ENCODE measurements at places on chromosomes 1 and 21.
A peak's percentile ranks its signal among the peaks of the same experiment; 100 is the strongest.

GRCh38 chr1:11806307-11806936 is 431 bp downstream of the CLCN6 start:
- DNase-seq, result peak; percentile 27

GRCh38 chr1:159999204-159999603 is 32.6 kb downstream of the PIGM start:
- no peak for DNase-seq

DNA sequence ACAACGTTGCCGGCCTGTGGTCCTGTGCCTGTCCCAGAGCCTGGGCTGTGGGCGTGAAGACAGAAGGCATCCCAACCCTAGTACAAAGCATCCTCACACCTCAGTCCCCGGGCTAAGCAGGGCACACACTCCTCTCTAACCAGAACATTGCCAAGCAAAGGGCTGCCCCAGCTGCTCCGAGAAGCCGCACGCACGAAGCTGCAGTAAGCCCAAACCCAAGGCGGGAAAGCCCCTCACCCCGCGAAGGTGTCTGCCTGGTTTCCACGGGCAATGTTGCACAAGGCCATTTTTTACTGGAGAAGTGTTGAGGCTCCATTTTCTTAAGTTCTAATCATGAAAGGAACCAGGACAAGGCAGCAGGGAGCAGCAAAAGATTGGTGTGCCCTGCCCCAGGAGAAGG is 519.0 kb downstream of the NPHP4 start:
- DNase-seq, result no peak

- no peak for DNase-seq
These were observed 45.2 kb downstream of the MEF2D start for GRCh38 chr1:156455362-156455761.

- DNase-seq, result no peak
These were observed 590.4 kb upstream of the PLXNA2 start for GRCh38 chr1:208834381-208835096.

DNA sequence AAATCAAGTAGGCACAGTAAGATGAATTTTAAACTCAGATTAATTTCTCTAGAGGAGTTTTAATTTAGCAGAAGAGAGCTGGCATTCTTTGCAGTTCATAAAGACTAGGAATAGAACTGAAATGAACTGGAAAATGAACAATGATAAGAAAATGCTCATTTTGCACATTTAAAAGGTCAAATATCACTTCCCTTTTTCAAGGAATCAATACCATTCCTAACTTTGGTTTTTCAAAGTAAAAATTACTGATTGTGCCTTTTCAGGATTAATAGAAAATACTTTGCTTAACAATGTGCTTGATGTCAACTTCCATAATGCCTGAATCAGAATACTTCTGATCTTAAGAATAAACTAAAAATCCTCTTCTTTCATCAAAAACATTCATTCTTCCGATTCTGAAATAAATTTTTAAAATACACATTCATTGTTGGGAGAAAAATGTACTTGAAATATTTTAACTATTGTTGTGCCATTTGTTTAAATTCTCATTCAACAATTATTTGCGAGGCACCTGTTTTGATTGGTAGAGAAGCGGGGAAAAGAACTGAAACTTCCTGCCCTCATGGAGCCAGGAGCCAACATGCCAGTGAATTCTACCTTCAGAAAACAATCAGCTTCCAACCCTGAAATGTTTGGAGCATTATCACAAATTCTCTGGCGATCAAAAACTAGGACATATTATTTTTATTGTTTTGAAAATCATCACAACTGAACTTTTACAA is 2.1 kb downstream of the SCAF4 start:
- DNase-seq, result no peak

GRCh38 chr1:2350501-2350900 is 40.9 kb downstream of the MORN1 start:
- no peak for DNase-seq

DNA sequence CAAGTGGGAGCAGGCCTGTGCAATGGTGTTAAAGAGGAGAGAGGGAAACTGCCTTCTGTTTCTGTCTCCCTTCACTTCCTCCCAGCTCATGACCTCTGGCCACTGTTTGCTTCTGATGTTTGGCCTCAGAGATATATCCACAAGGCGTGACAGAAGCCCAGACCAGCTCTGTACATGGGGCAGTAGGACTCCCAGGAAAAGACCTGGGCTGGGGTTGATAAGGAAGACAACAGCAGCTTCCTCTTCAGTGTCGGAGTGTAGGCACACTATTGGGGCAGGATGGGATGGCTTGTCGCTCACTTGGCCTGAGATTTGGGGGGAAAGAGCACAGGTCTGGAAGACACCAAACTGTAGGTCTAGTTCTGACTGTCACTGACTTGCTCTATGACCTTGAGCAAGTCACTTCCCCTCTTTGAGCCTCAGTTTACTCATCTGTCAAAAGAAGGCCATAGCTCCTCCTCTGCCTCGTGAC is 67.8 kb upstream of the KLHDC7A start:
- no peak for DNase-seq

DNA sequence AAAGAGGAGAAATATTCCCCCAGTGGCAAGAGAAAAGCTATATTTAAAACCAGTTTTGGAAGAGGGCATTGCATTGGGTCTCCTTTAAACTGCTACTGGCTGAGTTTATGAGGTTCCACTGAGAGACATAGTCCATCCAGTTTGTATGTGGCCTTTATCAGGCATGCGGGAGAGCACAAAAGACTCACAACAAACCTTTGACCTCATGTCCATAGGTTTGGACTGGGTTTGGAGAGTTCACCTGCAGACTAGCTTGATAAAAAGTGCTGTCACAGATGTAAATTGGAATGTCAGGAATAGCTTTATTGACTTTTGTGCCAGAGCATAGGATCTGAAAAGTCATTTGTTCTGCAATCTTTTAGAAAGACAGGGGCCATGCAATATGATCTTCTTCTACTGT is 131.0 kb upstream of the NRIP1 start:
- DNase-seq, result no peak

- no peak for DNase-seq
These were observed 67.3 kb upstream of the MAP10 start for GRCh38 chr1:232737917-232738316.

DNA sequence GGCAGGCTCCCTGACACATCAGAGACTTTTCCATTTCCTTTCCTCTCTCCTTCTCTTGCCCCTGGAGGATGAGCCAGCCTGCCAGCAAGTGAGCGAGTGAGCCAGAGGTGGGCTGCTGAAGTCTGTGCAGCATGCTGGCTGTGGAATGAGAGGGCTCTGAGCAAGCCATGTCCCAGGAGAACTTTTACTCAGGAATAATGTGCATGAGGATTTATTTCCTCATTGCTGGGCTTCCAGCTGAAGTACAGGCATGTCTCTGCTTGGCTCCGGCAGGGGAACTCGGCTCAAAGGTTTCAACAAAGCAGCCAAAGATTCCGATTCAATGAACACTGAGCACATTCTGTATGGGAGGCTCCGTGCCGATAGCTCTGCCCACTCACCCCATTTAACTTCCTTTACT is 43.7 kb downstream of the UBIAD1 start:
- DNase-seq, result no peak

DNA sequence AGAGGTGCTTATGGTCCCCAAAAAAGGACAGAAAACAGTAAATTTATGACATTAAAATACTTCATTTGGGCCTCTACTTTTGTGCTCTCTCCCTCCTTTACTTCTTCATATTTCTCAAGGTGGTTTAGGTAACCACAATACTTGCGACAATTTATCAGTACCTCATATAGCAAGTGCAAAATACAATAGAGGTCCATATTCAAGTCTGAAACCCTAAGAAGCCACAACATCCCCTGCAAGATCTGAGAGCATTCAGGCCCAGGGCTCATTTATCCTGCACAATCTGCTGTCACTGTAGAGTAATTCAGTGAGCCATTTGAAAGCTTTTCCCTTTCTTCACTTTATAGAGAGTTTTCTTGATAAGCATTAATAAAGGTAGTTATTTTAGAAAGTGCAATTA is 24.2 kb upstream of the ATP6V1G3 start:
- DNase-seq, result no peak

DNA sequence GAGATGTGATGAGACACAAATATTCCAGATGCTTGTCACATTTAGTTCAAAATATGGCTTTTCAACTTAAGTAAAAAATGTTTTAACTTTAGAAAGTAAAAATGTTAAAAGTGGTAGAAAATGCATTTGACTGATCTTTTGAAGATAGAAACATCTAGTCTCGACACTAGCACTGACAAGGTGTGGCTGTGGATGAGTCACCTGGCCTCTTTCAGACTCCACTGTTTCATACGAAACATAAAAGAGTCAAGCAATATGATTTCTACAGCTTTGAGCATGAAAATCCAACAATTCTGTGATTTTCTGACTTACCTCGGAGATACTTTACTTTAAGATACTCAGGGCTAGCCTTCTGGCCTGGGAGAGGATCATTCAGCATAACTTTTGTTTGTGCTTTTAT is 47.7 kb downstream of the TTC13 start:
- no peak for DNase-seq

DNA sequence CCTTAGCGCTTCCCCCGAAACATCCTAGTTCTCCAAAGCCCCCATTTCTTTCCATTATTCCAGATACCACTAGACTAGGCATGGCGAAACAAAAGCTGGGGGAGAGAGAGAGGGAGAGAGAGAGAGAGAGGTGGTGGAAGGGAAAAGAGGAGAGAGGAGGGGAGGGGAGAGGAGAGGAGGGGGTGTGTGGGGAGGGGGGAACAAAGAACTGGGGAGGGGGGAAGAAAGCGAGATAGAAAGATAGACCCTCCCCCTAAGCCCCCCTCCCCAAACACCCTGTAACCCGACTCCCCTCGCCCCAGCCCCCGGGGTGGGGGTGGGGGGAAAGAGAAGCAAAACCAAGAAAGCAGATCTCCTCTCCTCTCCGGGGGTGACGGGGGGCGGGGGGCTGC is 352 bp downstream of the MEX3A start:
- no peak for DNase-seq

- no peak for DNase-seq
These were observed 15.9 kb downstream of the RCAN1 start for GRCh38 chr21:34598931-34599400.

DNA sequence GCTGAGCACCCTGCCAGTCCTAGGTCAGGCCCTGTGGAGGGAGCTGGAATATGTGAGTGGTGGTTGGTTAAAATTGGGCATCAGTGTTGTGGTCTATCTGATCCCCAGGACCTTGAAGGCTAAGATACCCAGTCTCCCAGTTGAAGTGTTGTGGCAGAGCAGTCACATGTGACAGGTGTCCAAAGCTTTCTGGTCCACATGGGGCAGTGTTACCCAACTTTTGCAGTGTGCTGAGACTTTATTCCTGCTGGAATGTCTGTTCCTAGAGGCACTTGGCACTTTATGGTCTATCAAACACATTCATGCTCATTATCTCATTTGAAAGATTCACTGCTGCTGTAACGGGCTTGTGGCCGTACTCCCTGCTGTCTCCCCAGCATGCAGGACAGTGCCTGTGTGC is 21.0 kb upstream of the LORICRIN start:
- no peak for DNase-seq

DNA sequence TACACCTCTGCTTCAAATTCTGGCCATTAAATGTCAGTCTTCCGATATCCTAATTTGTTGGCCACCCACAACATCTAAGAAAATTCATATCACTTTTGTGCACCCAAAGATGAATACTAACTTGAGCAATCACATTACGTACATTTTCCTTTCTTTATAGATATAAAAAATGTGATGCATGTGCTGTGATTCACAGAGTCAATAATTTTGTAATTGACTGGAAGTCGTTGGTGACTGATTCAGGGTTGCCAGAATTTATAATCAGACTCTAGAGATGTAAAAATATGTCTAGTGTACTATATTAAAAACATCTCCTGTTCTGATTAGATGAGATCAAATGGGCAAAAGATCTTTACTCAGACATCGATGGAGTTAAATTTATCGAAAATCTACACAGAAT is 150.0 kb upstream of the KCTD3 start:
- DNase-seq, result no peak

DNA sequence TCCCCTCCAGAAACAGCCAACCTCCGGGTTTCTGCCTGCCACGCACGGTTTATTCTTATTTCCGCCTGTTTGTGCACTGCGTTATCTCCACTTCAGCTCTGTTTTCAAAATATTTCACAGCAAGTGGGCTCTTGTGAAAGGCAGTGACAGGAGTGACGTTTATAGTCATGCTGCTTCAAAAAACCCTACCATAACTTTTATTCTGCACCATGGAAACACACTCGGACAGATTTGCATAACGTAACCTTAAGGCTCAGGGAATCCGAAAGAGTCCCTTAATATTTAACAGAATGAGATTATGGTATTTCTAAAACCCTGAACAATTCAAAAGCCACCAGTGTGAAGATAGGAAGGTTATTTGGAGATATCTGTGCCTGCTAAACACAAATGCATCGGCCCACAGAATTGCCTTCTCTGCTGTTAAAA is 782 bp upstream of the SDE2 start:
- DNase-seq, result no peak

- DNase-seq, result no peak
These were observed 738.9 kb upstream of the PTBP2 start for GRCh38 chr1:95982711-95983110.

DNA sequence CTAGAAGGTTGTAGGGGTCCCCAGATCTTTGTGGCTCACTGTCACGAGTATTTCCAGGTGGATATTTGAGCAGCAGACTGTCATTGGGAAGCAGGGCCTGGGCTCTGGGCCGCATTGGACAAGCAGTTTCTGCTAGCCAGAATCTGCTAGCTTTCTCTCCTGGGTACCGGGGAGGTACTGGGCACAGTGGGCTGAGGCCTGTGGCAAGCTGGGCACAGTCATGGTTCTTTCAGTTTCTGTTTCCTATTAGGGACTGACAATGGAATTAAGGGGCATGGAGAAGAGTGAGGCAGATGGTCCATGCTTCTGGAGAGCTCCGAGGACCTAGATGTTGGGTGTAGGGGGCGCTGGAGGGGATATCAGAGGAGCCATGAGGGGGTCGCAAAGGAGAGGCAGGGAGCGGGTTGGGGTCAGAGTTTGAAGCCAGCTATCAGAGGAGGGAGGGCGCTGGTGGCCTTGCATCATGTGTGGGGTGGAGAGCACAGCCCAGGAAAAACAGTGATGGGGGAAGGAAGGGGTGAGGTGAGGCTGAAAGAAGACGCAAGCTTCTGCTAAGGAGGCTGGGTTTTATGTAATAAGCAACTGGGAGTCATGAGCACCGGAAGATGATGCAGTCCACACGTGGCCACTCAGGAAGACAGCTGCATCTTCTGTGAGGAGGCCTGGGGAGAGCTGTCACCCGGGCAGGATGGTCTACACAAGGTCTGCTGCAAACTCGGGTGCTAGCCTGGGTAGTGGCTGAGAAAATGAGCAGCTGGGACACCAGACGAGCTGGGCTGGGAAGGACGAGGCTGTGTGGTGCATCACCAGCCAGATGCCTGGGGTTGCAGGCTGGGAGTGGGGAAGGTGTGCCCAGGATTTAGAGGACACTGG is 72.7 kb downstream of the IER5 start:
- DNase-seq, result no peak

Measured in activated T-cell treated with anti-CD3 and anti-CD28 coated beads, Interleukin-2, amount 50 U/mL, for 48 hours (primary cell).